ENCODE measurements at places on chromosomes 1 and 21. TPM values are rescaled to one million over a fixed set of nuclear protein-coding genes. Genes with fewer than 3 reads are reported as not detected.

DNA sequence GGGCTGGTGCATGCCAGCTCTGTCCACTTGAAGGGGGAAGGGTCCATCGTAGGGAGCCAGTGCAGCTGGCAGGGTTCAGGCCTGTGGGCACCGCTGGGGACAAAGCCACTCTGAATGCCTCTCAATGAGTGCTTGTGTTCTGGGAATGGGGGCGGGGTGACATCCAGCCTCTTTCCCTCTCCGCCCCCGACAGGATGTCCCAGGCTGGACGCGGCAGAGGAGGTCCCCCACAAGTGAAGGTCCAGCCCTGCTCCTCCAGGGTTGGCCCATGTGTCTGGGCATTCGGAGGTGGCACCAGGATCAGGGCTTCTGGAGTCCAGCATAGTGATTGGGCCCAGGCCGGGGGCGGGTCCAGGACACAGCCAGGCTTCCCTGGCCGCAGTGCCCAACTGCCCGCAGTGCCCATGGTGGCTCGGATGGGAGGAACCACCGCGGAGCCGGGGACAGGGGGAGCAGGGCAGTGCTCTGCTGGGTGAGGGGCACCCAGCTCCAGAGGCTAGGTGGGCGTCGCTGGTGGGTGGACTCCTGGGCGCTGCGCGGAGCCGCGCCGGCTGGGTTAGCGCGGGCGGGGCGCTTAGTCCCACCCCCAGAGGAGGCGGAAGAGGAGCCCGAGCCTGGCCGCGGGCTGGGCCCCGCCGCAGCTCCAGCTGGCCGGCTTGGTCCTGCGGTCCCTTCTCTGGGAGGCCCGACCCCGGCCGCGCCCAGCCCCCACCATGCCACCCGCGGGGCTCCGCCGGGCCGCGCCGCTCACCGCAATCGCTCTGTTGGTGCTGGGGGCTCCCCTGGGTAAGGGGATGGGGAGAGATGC, at the start of gene SHISA4:
SHISA4 (plus strand) TSS at position 617 of the 808 bp plus-strand sequence; CDS start at position 714, 97 bp downstream.
- DNase-seq = peak; percentile 80
- no peaks in the 10 kb centered on the region for H3K36me3 ChIP-seq
- H3K4me1 ChIP-seq = no peaks in the 10 kb centered on the region
- peak within 1 kb of the TSS; percentile 65 for H3K27ac ChIP-seq
- H3K4me3 ChIP-seq = peak within 1 kb of the TSS; percentile 63

DNA sequence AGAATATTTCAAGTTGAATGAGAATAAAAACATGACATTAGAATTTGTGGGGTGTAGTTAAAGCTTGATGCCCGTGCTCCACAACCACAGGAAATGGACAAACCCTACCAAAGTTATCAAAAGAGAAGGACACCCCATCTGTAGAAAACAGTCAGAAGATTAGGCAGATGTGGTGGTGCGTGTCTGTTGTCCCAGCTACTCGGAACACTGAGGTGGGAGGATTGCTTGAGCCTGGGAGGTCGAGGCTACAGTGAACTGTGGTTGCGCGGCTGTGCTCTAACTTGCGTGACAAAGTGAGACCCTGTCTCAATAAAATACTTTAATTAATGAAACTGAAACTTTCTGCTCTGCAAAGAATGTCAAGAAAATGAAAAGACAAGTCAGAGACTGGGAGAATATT, 1.5 kb upstream of the SPATC1L start:
- no peaks in the 10 kb centered on the region for H3K36me3 ChIP-seq
- no peak for DNase-seq
- peaks cover 13% of the 10 kb centered on the region for H3K4me1 ChIP-seq
- H3K27ac ChIP-seq = peak overlapping the region; percentile 83
- H3K4me3 ChIP-seq = no peak overlapping the region

GRCh38 chr1:110896090-110896489, 23.1 kb downstream of the CD53 start:
- H3K36me3 ChIP-seq = no peaks in the 10 kb centered on the region
- H3K27ac ChIP-seq = no peak overlapping the region
- H3K4me3 ChIP-seq = no peak overlapping the region
- DNase-seq = no peak

GRCh38 chr1:232034556-232034955, 408.0 kb downstream of the DISC1 start:
- no peak overlapping the region for H3K27ac ChIP-seq
- H3K36me3 ChIP-seq = no peaks in the 10 kb centered on the region
- no peaks in the 10 kb centered on the region for H3K4me1 ChIP-seq
- no peaks in the 10 kb centered on the region for H3K27me3 ChIP-seq
- no peak overlapping the region for H3K4me3 ChIP-seq

DNA sequence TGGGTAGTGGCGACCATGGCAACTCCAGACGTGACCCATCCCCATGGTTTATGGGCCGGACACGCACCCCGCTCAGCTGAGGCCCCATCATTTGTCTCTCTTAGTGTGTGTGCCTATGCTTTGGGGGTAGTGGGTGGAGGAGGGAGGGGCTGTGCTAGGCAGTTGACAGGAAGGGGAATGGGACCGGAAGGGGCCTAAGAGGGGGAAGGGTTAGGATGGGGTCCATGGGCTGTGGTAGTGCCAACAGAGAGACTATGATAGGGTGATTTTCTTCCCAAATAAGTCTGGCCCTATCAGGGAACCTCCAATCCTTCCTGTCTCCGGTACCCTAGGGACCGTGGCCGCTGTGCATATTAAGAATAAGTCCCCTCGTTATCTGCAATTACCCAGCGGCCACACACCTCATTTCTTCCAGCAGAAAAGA, 9.9 kb downstream of the DMAP1 start:
- H3K27ac ChIP-seq = no peak overlapping the region
- no peaks in the 10 kb centered on the region for H3K4me1 ChIP-seq
- no peaks in the 10 kb centered on the region for H3K36me3 ChIP-seq
- H3K27me3 ChIP-seq = no peaks in the 10 kb centered on the region
- no peak overlapping the region for H3K4me3 ChIP-seq
- DNase-seq = no peak

DNA sequence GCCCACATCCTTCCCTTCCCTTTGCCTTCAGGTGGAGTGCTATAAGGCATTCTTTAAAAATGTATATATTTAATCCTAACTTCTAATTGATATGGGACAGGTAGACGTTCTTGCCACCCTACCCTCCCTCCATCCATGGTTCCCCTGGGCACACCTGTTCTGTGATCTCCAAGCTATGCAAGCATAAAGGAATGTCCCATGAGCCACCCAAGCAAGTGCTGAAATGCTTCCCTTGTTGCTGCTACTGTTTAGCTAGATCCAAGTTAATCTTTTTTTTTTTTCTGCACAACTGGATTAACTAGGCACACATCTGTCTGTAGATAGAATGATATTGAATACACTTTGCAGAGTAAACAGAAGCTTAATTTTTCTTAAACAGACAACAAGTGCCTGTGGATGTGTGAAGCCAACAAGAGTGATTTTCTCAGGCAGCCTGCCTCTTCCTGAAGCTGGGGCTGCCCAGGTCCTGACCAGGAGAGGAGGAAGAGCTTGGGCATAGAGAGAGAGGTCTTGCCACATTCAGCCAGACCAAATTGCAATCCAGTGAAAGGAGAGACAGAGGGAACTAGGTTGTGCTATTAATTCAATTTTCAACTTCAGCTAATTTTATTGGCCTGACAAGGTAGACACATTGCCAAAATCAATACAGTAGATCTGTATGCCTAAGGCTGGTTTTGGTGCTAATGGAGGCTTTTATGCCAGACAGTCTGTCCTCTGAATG, 28.2 kb upstream of the ATP1B1 start:
- H3K36me3 ChIP-seq = peaks cover 4% of the 10 kb centered on the region
- no peaks in the 10 kb centered on the region for H3K27me3 ChIP-seq
- H3K27ac ChIP-seq = no peak overlapping the region
- no peak for DNase-seq
- H3K4me1 ChIP-seq = no peaks in the 10 kb centered on the region

DNA sequence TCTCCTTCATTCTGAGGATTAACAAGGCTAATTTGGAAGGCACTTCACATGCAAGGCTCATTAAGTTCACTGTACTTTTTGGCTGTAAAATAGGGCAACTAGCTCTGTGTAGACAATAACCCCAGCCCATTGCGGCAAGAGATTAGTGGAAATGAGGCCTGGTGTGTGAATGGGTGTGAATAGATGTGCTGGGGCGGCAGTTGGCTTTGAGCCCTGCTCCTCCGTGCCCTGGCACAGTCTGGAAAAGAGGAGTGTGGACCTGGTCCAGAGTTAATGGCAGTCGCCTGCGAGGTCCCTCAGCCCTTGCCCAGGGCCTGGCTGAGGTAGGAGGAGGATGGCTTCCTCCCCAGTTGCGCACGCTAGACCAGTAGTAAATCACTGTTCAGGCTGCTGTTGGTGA, 4.8 kb downstream of the KISS1 start:
- H3K36me3 ChIP-seq = no peaks in the 10 kb centered on the region
- H3K4me1 ChIP-seq = no peaks in the 10 kb centered on the region
- DNase-seq = no peak
- no peak overlapping the region for H3K4me3 ChIP-seq
- peak overlapping the region; percentile 61 for H3K27ac ChIP-seq

DNA sequence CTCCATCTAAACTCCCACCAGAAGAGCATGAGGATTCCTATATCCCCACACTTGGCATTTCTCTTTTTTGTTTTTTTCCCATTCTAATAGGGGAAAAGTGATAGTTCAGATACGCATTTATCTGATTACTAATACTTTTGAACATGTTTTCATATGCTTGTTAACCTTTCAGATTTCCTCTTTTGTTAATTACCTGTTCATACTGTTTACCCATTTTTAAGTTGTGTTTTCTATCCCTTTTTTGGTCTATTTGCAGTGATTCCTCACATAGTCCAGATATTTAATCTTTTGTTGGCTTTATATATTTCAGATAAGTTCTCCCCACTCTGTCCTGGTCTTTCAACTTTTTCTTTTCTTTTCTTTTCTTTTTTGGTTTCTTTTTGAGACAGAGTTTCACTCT, 13.6 kb upstream of the PIGK start:
- no peak overlapping the region for H3K4me3 ChIP-seq
- no peak for DNase-seq
- H3K4me1 ChIP-seq = no peaks in the 10 kb centered on the region
- H3K36me3 ChIP-seq = no peaks in the 10 kb centered on the region
- no peaks in the 10 kb centered on the region for H3K27me3 ChIP-seq

DNA sequence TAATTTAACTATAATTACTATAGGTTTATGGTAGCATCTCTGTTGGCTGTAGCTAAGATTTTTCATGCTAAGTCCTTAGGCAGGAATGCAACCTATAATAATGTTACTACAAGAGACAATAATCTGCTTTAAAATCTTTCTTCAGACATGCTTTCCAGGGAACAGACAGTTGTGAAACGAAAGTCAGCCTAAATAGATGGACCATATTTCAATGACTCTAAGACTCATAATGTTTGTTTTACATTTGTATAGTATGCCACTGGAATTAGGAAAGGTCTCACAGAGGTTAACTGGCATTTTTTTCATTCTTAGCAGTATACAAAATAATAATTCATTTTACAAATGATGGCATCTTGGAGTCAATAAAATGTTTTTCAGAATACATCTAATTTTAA, 8.1 kb downstream of the RERE start:
- H3K4me3 ChIP-seq = no peak overlapping the region
- no peak for DNase-seq
- no peaks in the 10 kb centered on the region for H3K27me3 ChIP-seq
- no peaks in the 10 kb centered on the region for H3K4me1 ChIP-seq
- H3K36me3 ChIP-seq = no peaks in the 10 kb centered on the region

DNA sequence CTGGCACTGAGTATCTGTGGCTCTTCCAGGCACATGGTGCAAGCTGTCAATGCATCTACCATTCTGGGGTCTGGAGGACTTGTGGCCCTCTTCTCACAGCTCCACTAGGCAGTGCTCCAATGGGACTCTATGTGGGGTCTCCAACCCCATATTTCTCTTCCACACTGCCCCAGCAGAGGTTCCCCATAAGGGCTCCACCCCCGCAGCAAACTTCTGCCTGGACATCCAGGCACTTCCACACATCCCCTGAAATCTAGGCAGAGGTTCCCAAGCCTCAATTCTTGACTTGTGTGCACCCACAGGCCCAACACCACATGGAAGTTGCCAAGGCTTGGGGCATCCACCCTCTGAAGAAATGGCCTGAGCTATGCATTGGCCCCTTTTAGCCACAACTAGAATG, 18.8 kb downstream of the ODF2L start:
- no peak overlapping the region for H3K4me3 ChIP-seq
- DNase-seq = no peak
- no peak overlapping the region for H3K27ac ChIP-seq
- H3K36me3 ChIP-seq = peaks cover 5% of the 10 kb centered on the region
- no peaks in the 10 kb centered on the region for H3K27me3 ChIP-seq
- H3K4me1 ChIP-seq = no peaks in the 10 kb centered on the region

DNA sequence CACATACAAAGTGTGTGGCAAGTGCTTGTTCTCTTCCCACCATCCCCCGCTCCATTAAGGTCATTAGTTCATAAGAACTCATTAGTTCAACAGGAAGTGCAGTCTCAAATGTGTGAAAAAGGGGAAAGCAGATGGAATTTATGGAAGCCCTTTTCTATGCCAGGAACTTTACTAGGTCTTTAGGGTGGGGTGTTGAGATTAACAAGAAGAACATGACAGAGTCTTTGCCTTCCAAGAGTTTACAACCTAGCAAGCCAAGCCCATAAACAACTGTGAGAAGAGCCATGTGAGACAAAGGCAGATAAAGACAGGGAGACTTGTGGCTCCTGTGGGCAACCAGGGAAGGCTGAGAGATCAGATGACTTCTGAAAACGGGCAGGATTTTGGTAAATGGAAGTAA, 21.4 kb downstream of the PLEKHA6 start:
- H3K27me3 ChIP-seq = no peaks in the 10 kb centered on the region
- DNase-seq = no peak
- no peaks in the 10 kb centered on the region for H3K4me1 ChIP-seq
- H3K36me3 ChIP-seq = no peaks in the 10 kb centered on the region
- no peak overlapping the region for H3K27ac ChIP-seq
- H3K4me3 ChIP-seq = no peak overlapping the region

DNA sequence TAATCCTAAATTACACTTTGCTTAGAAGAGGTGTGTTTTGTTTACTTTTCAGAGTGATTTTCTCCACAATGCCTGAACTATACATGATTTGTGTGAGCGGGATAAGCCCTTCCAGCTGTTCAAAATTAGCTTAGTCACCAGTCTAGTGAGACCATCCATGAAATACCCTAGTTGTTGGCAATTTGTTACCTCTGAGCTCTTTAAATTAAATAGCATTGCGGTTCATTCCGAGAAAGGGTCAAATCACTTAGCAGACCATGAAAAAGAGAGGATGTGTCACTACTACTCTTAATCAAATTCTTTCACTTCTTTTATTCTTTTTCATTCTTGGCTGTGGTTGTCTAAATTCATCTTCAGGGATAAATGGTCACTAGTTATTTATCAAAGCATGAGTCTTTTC, 11.9 kb upstream of the VAV3 start:
- no peaks in the 10 kb centered on the region for H3K4me1 ChIP-seq
- H3K36me3 ChIP-seq = no peaks in the 10 kb centered on the region
- H3K27ac ChIP-seq = no peak overlapping the region
- H3K27me3 ChIP-seq = no peaks in the 10 kb centered on the region
- no peak for DNase-seq

- H3K27me3 ChIP-seq = no peaks in the 10 kb centered on the region
- peak overlapping the region; percentile 95 for H3K27ac ChIP-seq
- H3K4me3 ChIP-seq = peak overlapping the region; percentile 88
- peaks cover 19% of the 10 kb centered on the region for H3K4me1 ChIP-seq
- no peaks in the 10 kb centered on the region for H3K36me3 ChIP-seq
- no peak for DNase-seq
Observed at GRCh38 chr1:225923381-225923691, 714 bp downstream of the PYCR2 start.

Gene CFHR4
- not detected for total RNA-seq

Gene TMEM52
- 1.6 TPM for total RNA-seq

Gene FLG2
- total RNA-seq = not detected

Gene ATP1A4
- not detected for total RNA-seq

Gene LY9
- 1.1 TPM for total RNA-seq

Gene BSND
- 0.15 TPM for total RNA-seq

Data from breast epithelium (tissue), 4 donors.